Stimulated activated CD4-positive, alpha-beta T cell treated with anti-CD3 and anti-CD28 coated beads, Interleukin-15, amount 100 ng/mL, for 1 hour (primary cell): ENCODE measurements at places on chromosomes 7 and 10.

DNA sequence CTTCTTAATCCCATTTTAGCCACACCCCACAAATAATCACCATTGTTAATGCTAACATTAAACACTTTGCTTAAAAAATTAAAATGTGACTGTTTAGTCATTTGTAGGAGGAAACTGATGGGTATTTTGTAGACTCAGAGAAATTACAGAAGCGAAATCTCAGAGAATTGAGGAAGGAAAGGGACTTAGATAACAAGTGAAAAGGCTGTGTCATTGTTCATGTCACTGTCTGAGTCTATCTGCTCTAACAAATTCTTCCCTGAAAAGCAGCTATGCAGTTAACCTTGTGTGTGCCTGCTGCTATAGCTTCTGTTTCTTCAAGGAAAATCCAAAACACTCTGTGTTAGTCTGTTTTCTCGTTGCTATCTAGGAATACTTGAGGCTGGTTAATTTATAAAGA is 40.9 kb upstream of the PLXDC2 start:
- no peak for DNase-seq

DNA sequence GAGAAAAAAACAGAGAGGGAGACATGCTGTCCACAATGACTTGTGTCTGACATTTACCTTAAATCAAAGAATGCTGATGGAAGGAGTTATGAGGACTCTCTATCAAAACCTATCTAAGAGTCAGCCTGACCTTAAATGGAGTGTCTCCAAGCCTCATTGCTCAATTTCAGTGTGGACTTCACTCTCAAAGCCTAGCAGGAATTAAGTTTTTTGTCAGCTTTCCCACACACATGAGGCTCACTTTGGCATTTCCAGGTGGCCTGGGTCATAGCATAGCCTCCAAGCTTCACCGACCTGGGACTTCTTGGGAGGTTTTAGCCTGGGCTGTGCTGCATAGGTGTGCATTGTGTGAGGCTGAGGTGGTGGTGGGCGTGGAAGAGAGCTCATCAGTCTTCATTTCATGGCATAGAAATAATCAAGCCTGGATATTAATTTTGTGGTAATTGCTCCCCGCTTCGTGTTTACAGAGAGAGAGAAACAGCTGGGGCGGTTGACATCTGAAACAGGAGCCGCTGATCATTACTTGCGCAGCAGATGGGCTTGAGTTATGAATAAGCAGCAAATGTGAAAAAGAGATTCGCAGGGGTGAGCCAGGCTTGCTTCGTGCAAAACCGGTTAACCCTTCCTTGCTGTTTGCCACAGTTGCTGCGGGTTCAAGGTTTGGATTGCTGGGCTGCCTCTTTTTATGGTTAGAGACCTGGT is 647.8 kb downstream of the INHBA start:
- DNase-seq = no peak

GRCh38 chr10:69994262-69994661 is 58.4 kb upstream of the MACROH2A2 start:
- no peak for DNase-seq

DNA sequence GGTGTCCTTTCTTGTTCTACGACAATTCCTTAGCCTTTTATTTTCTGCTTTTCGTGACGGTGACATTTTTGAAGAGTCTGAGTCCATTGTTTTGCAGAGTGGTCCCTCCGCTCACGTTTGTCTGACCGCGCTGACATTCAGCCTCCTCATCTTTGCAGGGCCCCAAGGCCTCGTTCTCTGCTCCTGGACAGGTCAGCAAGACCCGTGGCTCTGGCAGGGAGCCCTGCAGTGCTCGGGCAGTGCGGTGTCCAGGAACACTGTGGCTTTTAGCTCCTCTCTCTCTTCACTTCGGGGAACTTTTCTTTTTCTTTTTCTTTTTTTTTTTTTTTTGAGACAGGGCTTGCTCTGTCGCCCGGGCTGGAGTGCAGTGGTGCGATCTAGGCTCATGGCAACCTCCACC is 142.5 kb downstream of the DNAJB6 start:
- no peak for DNase-seq

DNA sequence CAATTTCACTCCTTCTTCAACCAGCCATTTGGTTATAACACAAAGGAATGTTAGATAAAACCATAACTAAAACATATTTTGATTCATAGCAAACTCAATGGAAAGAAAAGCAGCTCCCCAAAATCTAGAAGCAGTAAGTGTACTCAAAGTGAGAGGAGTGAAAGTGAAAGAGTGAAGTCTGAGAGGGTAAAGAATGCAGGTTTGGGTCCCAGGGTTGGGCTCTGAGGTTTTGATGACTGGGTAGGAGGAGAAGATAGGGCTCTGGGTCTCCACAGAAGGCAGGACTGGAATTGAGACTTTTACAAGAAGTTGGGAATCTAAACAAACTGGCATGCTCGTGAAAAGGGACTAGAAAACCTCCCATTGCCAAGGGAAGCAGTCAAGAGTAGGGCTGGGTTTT is 85.4 kb upstream of the RSU1 start:
- no peak for DNase-seq

- no peak for DNase-seq
Observed at GRCh38 chr7:131131012-131131745, 196.5 kb upstream of the MKLN1 start.
